T-helper 9 cell (primary cell): ENCODE measurements at places on chromosomes 6 and 20.

DNA sequence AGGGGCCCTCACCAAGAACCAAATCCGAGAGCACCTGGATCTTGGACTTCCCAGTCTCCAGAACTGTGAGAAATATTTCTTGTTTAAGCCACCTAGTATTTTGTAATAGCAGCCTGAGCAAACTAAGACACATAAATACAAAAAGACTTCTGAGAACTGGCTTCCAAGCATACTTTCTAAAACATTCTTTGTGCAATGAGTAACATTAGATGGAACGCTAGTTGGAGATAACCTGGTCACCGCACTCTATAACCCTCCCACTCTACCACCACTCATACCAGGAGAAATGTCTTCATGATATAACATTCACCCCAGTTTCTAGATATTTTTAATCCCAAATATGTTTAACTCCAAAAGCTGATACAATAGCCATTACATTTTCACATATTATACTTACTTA lies 169.5 kb upstream of the THEMIS start:
- DNase-seq: no peak

- no peak for DNase-seq
Observed at GRCh38 chr6:11763460-11764249, 14.9 kb downstream of the ADTRP start.

- DNase-seq: no peak
Observed at GRCh38 chr6:25296217-25296905, 17.2 kb downstream of the CARMIL1 start.

DNA sequence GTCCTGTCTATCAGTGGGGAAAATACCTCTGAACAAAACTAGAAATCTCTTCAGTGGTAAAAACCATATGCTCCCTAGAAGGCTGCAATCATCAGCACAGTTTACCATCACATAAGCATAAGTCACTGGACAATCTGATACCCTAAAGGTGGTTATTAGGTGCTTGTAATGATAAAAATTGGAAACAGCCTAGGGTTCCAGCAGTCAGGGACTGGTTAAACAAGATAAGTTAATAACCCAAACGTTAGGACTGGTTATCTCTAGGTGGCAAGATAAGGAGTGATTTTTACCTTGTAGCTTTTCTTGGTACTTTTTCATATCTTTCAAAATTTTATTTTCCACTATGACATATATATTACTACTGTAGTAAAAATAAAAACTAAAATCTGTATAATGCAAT lies 11.0 kb downstream of the ECI2 start:
- no peak for DNase-seq

GRCh38 chr6:107936162-107936909 lies 21.7 kb downstream of the SEC63 start:
- no peak for DNase-seq

GRCh38 chr20:7571521-7572055 lies 368.7 kb downstream of the HAO1 start:
- no peak for DNase-seq
